ENCODE measurements at places on chromosomes 6 and 20.

DNA sequence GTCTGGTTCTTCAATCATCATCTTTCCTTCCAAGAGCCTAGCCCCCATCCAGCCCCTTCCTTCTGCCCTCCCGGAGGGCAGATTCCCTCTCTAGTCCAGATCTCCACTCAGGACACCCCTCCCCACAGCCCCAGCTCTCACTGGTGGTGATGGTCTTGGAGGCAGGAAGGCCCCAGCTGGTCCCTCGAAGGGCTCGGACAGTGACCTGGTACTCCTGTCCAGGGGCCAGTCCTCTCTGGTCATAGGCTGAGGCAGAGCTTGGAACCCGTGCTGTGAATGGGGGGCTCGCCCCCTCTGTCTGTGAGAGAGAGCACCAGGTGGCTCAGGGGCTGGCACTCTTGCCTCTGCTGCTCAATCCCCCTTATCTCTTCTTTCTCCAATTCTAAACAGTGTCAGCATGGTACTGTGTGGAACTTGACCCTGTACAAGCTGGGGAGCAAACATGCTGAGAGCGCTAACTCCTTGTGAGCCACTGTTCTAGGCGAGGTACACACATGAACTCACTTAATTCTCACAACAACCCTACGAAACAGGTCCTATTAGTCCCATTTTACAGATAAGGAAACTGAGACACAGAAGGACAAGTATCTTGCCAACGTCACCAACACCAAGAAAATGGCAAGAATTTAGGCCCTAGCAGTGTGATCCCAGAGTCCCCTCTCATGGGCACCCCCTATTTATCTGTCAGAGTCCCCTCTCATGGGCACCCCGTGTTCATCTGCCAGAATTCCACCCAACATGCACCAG lies 19.9 kb downstream of the TNXB start:
- DNase-seq: no peak

DNA sequence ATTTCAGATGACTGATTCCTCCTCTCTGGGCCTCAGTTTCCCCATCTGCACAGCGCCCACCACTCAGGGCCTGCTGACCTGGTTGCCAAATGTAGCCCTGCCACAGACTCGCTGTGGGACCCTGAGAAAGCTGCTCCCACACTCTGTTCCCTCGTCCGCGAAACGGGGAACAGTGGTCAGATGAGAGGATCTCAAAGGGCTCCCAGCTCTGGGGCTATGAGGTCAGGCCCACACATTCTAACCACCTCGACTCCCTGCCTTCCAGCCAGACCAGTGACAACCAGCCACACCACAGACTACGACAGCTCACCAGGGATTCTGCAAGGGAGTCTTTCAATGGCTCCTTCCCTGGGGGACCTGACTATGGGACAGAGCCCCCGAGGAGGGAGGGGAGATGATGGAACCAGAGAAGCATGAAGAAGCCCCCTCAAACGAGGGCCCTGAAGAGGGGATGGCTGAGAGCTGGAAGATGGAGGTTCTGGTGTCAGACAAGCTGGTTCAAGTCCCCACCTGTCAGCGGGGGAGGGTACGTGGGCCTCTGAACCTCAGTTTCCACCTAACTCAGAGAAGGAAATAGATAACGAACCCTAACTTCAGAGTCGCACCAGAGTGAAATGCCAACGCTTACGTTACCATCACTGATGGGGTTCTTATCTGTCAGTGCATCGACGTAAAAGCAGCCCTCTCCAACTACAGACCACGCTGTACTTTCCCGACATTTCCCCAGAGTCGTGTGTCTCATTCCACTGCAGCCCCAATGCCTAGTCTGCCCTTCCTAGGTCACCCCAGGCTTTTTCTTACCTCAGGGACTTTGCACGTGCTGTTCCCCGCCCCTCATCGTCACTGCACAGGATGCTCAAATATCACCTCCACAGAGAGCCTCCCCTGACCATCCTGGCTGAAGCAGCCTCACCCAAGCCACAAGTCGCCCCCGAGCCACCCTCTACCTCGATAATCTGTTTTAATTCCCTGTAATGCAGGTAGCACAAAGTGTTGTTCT lies 60.5 kb downstream of the PREX1 start:
- DNase-seq: no peak

- no peak for DNase-seq
Observed at GRCh38 chr20:59814840-59815340, 118.5 kb downstream of the SYCP2 start.

DNA sequence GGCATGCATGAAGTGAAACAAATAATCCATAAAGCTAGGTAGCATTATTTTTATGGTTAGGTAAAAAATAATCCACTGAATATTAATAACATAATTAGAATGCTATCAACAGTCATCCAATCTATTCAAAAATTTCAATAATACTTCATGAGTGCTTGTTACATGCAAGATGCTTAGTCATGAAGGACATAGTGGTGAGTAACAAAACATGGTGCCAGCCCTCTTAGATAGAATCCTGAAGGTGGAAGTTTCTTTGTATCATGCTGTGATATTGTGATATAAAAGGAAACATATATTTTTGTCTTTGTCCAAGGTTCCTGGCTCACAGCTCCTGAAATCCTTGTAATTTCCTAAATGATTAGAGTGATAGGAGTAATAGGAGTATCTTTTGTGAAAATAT lies 14.9 kb downstream of the RCAN2 start:
- DNase-seq: no peak

DNA sequence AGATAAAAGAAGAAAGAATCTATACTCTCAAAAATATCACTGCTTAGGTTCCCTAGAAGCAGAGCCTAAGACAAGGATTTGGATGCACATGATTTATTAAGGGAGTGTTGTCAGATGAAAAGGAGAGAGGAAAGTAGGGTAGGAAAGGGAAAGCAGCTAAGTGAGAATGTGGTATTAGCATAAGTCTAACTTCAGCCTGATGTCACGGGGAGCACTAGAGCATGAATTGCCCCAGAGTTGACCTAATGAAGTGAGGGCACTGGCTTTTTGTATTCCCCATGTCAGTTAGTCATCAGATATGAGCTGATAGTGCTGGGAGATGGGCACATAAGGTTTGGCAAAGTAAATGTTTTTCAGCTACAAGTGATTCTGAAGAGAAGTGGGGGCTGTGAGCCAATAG lies 129.0 kb upstream of the THEMIS start:
- no peak for DNase-seq

DNA sequence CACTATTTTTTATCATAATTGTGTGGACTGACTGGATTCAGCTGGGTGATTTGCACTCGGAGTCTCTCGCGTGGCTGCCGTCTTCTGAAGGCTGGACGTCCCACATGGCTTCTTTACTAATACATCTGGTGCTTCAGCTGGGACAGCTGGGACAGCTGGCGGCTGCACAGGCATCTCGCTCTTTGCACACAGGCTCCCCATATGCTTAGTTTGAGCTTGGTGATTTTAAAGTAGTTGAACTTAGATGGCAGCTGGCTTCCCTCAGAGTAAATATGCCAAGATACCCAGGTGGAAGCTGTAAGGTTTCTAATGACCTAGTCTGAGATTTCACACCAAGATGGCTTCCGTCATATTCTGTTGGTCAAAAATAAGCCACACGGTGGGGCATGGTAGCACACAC lies 38.7 kb upstream of the PPP1R3G start:
- no peak for DNase-seq

- peak; percentile 30 for DNase-seq
Observed at GRCh38 chr20:2585811-2586210, 49.4 kb downstream of the TMC2 start.

- peak; percentile 51 for DNase-seq
Observed at GRCh38 chr6:82196161-82196560, 51.4 kb downstream of the IBTK start.

GRCh38 chr6:39236742-39237141 lies 7.5 kb upstream of the KCNK5 start:
- no peak for DNase-seq

- no peak for DNase-seq
Observed at GRCh38 chr6:41976794-41977484, 35.3 kb upstream of the CCND3 start.

DNA sequence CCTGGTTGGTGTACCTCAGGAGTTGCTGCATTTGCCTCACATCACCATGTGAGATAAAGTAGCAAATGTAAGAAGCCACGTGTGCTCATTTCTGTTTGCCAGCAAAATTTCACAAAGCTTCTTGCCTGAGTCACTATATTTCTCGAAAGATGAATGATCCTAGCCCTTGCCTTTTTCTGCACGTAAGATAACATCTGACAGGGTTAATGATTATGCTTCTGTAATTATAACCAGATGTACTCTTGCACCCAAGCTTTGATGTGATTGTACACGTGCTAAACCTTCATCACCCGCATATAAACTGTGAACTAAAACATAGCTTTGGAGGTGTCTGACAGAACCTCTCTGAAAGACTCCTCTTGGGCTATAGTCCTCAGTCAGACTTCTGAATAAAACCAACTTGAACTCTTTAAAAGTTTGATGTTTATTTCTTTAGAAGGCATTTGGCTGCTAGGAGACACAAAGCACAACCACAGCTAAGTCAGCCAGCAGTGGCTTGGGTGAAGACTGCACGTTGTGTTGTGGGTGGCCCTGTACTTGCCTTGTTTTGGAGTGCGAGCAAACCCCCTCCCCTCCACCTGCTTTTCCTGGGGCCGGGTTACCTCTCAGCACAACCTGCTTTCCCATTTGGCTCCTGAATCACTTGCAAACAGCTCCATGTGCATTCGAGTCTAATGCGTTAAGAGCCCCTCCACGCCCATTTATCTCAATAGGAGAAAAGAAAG lies 19.3 kb downstream of the PROKR2 start:
- DNase-seq: peak; percentile 28

- no peak for DNase-seq
Observed at GRCh38 chr20:57840504-57841296, 130.9 kb upstream of the PMEPA1 start.

- DNase-seq: peak; percentile 38
Observed at GRCh38 chr20:46324960-46325703, 16.8 kb upstream of the CDH22 start.

- DNase-seq: peak; percentile 45
Observed at GRCh38 chr20:40265825-40266533, 423.1 kb downstream of the MAFB start.

- peak; percentile 30 for DNase-seq
Observed at GRCh38 chr6:14738933-14739332, 506.9 kb upstream of the JARID2 start.

GRCh38 chr20:34322267-34323105 lies 19.3 kb upstream of the AHCY start:
- no peak for DNase-seq

GRCh38 chr6:42294759-42295158 lies 77.1 kb upstream of the MRPS10 start:
- DNase-seq: no peak

DNA sequence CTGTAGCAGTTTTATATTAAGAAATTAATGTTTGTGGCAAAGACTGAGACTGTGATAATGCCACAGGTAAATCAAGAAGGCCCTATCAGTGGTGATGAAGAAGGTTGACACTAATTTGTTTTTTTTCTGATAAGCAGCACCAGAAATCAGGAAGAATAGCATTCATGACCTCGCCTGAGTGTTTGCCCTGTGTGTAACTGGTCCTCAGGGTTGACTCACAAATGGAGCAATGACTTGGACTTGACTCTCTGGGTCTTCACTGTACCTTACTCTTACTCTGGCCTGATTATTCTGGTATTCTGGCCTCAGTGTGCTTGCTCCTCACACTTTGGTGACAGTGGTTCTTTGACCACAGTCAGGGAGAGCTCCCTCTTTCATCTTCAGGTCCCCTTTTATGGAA lies 243.9 kb downstream of the HAO1 start:
- DNase-seq: no peak

DNA sequence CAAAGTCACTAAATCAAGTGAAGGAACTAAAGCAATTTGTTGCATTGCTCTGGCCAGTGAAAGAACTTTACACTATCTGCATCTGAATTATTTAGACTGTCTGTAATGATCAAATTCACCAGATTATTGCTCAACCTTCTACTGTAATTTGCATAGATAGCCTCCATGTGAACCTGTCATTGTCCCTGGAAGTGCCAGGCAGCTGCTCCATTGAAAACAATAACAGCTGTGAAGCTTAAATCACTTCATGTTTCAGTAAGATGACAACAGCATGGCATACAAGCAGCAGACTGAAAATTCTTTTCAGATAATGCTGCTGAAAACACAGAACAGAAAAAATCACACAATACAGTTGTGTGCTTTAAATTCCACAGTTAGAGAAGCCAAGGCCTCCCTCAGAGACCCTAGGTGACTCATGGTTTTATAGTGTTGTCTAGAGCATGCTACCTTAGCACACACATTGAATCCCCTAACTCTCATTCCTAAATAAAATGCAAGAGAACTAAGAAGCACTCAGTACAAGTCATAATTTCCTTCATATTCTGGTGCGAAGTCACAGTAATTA lies 248.9 kb downstream of the TPBG start:
- no peak for DNase-seq
